CD4-positive, alpha-beta T cell treated with Interleukin-10 for 1 hour (primary cell): ENCODE measurements at places on chromosomes 13 and 19.

DNA sequence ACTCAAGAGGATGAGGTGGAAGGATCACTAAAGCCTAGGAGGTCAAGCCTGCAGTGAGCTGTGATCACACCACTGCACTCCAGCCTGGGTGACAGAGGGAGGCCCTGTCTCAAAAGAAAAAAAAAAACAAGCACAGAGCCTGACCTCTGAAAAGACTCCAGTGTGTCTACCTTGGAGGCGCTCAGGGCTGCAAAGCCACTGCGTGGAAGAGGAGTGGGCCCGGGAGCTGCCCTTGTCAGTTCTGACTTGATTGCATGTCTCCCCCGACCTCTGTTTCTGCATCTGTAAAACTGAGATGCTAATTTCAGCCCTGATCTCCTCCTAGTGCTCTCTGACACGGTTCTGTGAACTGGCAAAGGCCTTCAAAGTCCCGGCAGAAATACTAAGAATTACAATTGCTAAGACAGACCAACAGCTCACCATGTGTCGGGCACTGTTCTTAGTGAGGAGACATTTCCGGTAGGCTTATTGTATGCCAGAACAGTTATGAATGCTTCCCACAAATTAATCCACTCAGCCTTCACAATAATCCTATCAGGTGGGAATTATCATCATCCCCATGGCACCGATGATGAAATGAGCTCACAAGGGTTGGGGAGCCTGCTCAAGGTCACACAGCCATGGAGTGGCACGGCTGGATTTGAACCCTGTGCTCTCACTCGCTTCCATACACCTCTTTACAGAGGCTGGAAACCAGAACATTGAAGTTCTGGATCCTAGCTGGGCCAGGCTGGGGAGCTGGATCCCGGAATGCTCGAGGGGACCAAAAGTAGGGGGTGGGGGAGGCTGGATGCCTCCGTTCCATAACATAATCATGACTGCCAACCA, 3.5 kb downstream of the AKT2 start:
- no peak for DNase-seq

DNA sequence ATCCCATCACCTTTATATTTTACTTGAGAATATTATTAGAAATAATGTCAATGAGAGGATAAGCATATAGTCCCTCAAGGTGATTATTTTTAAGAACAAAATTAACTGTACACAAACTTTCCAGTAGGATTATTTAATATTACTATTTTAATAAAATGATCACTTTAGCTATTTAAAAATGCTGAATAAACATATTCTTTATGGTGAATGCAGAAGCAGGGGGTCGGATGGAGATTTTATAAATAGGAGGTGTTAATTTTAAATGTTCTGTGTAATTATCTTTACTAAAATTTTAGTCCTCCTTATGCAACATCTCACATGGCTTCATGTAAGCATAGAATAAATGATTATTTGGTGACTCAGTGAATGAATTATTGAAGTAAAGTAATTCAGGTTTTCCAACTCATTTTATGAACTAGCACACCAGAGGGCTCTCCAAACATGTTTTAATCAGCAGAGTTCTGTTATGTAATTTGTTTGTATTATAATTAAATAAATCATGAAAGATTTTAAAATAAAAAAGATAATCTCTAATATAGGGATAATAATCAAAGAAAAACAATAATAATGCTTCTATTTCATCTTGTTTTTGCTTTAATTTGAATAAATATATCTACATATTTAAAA, 1635.2 kb downstream of the EFNB2 start:
- no peak for DNase-seq

- no peak for DNase-seq
Measured at GRCh38 chr19:17576758-17577456, 21.5 kb downstream of the COLGALT1 start.

- DNase-seq = no peak
Measured at GRCh38 chr19:7224209-7224686, 70.0 kb downstream of the INSR start.

- no peak for DNase-seq
Measured at GRCh38 chr19:36256853-36257519, 42.1 kb downstream of the ZNF146 start.

DNA sequence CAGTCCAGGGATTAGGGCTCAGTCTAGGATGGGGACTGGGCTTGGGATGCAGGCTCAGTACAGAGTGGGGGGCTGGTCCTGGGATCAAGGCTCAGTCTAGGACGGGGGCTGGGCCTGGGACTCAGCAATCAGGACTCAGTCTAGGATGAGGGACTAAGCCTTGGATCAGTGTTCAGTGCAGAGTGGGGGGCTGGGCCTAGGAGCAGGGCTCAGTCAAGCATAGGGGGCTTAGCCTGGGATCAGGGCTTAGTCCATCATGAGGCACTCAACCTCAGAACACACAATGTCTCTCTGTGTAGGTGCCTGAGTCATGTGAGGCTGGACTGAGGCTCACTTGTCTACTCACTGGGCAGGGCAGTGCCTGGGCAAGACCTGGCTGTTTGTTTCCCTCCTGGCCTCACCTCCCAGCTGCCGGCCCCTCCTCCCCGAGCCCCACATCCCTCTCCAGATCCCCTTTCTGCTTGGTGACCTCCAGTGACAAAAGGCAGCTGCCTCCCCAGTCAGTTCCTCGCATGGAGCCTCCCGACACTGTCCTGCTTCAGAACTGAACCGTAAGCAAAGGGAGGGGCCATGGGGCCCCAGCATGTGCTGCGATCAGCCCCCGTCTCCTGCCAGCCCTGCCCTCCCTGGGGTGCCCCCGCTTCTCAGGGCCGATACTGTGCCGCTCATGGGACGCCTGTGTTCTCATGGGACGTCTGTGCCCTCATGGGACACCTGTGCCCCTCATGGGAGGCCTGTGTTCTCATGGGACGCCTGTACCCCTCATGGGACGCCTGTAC, 6.5 kb upstream of the S1PR4 start:
- no peak for DNase-seq
